Frontal cortex (tissue), 4 donors: ENCODE measurements at places on chromosomes 13 and 19. TPM values are rescaled to one million over a fixed set of nuclear protein-coding genes. Genes with fewer than 3 reads are reported as not detected.

DNA sequence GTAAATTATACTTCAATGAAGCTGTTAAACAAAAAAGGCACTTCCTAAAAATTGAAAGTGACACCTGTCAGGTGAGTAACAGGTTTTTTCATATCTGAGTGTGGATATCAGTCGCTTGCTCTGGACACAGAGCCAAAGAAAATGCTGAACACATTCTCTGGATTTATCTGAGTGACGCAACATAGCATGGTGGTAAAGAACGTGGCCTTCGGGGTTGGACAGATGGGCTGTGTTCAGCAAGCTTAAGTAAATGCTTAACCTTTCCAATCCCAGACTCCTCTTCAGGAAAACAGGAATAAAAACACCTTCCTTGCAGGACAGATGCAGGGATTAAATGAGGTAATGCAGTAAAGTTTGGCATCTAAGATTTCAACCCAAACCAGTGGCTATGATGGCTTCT is 132.0 kb downstream of the FOXO1 start:
- DNase-seq, result no peak

DNA sequence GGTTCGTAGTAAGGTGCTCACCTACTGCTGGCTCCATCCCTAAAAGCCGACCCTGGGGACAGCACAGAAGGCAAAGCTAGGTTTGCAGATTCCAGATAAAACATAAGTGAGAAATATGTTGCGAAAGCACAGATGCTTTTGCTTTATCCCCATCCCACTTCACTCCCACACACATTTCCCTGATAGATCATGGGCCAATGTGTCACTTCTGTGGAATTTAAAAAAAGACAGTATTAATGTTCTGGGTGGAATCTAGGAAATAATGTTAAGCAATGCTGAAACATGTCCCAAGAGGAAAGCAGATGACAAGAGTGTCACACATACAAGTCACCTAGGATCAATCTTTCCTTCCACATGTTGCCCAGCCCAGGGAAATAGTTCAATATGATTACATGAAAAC is 661.0 kb upstream of the MIR17HG start:
- DNase-seq, result no peak

- no peak for DNase-seq
Observed at GRCh38 chr19:23887642-23888041, 27.0 kb upstream of the ZNF726 start.

DNA sequence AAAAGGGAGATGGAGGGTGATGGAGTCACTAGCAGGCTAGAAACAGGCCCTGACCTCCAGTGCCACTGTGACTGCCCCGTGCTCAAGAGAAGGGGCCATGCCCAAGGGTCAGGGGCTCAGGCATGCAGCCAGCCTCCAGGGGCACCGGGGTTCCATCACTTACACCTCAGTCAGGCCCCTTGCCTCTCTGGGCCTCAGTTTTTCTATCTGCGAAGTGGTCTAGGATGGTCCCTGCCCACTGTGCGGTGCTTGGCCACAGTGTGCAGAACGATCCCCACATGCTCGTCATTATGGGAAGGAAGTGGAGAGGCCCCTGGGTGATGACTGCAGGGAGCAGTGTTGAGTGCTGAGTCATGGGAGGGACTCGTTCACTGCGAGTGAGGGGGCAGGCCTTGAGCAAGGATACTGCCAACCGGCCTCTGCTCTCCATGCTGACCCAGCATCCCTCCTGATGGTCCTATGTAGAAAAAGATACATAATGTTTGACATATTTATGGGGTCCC is 23.1 kb downstream of the TMED1 start:
- no peak for DNase-seq

Gene PPP1R37
- total RNA-seq, result 24.1 TPM

DNA sequence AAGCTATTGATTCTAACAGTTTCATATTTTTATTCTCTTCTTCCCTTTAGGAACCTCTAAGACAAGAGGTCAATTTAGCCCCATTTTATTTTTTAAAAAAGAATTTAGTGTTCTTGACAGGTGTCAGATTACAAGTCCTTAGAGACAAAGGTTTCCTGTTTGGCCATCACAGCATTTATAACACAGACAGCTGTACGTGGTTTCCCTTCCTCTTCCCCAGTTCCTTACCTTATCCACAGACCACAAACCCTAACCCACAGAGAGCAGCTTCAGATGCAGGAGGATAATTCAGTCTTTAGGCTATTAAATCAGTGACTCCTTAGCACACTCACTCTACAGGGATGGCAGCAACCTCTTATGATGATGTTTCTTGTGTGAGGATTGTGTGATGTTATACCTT is 1210.1 kb downstream of the DIAPH3 start:
- DNase-seq, result no peak

- DNase-seq, result no peak
Observed at GRCh38 chr19:31301306-31301980, 47.8 kb downstream of the TSHZ3 start.

Gene ZGLP1
- 1.6 TPM for total RNA-seq

- no peak for DNase-seq
Observed at GRCh38 chr19:10422846-10423245, 2.5 kb downstream of the PDE4A start.

DNA sequence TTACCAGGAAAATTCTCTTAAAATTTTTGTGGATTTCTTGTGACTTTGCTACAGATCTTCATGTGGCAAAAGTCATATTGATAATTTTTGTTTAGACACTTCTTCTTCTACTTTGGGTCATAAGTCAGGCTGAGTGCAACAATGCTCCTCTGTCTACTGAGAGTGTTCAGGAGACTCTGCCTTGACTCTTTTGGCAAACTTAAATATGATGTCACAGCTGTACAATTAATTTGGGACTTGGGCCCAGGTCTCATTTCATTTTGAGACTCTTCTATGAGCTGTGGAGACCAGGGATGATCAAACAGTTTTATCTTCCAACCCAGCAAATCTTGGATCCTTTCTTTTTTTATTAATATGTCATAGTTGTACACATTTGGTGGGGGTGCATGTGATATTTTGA is 19.7 kb upstream of the IPO5 start:
- DNase-seq, result no peak

GRCh38 chr19:51786646-51787494 is 8.1 kb upstream of the FPR3 start:
- DNase-seq, result no peak

GRCh38 chr13:113159701-113160100 is 1.3 kb downstream of the PROZ start:
- no peak for DNase-seq

- no peak for DNase-seq
Observed at GRCh38 chr13:67662997-67663396, 432.9 kb upstream of the PCDH9 start.

Gene MEIS3
- 104 TPM for total RNA-seq

DNA sequence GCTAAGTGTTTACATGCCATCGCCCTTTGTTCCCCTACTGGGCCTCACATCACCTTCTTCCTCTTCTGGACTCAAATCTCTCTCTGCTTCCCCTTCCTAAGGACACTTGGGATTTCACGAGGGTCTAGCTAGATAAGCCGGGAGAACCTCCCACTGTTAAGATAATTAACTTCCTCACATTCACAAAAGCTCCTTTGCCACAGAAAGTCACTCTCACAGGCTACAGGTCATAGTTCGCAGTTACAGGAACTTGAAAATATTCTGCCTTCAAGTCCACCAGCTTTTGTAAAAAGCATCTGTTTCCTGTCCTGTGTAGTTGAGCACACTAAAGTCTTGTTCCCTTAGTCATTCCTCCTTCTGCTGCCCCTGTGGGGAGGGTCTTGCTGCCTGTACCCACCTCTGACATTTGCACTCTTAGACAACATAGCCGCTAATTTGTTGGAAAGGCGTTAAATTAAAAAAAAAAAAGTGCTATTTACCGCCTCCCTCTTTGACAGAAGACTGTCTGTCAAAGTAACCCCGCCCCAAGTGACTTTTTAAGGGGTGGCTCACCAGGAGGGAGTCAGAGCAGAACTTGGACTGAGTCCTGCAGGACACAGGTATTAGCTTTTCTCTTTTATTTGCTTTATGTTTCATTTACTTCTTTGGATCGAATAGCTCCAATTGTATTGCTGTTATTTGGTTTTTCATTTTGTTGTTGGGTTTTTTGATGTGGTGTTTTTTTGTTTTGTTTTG is 26.8 kb upstream of the CEACAM21 start:
- DNase-seq, result no peak

Gene GPR18
- total RNA-seq, result not detected

GRCh38 chr13:95643936-95644598 is 439 bp downstream of the DZIP1 start:
- no peak for DNase-seq

Gene ICAM1
- total RNA-seq, result 0.41 TPM

- DNase-seq, result no peak
Observed at GRCh38 chr13:91986761-91987483, 588.5 kb downstream of the GPC5 start.

GRCh38 chr13:77443511-77443910 is 92.0 kb upstream of the SCEL start:
- DNase-seq, result no peak

DNA sequence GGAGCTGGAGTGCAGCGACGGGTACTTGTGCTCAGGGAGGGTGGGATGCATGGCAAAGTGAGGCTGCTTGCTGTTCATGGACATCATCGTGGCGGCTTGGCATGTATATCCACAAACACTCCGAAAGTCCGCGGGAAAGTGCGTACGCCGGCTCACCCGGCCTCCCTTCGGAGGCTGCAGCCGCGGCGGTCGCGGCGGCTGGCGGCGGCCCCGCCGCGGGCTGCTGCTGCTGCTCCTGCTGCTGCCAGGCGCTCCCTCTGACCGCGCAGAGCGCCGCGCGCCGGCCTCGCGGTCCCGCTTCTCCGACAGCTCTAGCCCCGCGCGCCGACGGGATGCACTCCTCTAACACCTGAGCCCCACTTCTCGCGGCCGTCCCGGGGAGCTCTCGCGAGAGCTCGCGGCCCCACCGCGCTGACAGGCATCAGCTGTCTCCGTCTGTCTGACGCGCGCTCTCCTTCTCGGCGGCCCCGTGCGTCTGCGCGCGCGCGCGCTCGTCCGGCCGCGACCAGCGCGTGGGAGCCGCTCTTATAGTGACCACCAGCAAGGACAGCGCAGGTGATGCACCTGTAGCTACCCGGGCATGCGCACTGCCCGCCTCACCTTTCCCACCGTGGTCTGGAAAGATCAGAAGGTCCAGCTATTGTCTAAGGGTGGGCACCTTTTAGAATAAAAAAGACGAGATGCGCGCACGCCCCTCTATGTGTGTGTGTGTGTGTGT is at the start of gene POU4F1:
Gene POU4F1 (minus strand): TSS at position 313 of the 718 bp plus-strand sequence. CDS start 226 bp downstream, at position 87.
- DNase-seq, result peak; percentile 46

DNA sequence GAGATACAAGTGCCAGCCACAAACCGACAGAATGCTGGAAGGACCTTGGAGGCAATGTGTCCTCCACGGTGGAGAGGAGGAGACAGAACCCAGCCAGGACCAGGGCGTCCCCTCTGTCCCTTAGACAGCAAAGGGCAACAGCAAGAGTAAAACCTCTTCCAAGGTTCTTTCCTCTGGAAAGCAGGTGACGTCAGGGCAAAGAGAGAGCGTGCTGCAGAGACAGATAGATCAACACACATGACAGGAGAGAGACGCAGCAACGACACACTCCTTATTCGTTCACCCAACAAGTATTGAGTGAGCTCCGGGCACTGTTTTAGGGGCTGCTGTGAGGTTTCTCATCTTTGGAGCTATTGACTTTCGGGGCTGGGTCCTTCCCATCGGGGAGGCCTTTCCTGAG is 1.3 kb upstream of the GALP start:
- no peak for DNase-seq

DNA sequence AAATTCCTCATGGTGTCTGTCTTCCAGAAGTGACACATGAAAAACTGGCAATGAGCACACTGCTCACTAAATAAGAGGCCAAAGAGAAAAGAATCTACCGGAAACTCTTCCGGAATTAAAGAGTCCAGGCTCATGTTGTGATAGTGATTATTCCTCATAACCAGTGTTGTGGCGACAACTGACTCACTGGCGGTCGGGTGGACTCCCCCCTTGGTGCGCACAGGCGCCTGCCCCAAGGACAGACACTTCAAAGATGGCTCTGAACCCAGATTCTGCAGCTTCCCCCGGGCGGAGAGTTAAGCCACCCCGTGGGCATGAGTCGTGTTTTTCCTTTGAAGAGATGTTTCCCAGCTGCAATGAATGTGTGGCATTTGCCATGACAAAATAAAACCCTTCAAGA is 10.3 kb downstream of the IL17D start:
- DNase-seq, result no peak

Gene NALCN
- total RNA-seq, result 34.6 TPM

Gene ATP4B
- not detected for total RNA-seq

- DNase-seq, result no peak
Observed at GRCh38 chr19:32196690-32197420, 148.6 kb upstream of the ZNF507 start.

DNA sequence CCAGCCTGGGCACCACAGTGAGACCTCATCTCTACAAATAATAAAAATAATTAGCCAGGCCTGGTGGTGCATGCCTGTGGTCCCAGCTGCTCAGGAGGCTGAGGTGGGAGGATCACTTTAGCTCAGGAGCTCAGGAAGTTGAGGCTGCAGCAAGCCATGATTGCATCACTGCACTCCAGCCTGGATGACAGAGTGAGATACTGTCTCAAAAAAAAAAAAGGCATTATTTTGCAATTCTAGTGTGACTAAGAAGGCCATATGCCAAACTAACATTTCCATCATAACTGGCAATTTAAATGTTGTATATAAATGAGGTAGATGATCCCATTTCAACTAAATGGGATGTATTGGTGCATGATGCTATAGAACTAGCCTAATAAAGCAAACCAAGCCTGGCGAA is 632.8 kb upstream of the KLF12 start:
- no peak for DNase-seq

Gene KLF2
- 2.4 TPM for total RNA-seq
